ENCODE measurements at places on chromosomes 7 and 10.

- DNase-seq = no peak
Measured at GRCh38 chr7:129719980-129720732, 108.6 kb downstream of the NRF1 start.

DNA sequence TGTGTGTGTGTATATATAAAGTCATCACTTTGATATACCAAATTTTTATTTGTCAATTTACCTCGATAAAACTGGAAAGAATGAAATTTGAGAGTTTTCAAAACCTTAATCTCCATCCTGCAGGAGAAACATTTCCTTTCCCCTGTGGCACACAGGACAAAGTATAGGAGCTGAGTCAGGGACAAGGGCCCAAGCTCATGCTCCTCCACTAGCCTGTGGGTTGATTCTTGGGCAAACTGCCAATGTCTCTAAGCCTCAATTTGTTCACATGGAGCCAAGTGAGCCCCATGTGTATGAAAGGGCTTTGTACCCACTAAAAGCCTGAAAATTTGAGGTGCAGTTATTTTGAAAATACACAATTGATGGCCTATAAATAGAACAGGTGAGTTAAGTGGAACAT, 60.3 kb upstream of the IL6 start:
- peak; percentile 63 for DNase-seq

- no peak for DNase-seq
Measured at GRCh38 chr10:89440226-89441009, 26.1 kb downstream of the IFIT5 start.

GRCh38 chr7:3518546-3518945, 217.5 kb downstream of the SDK1 start:
- peak; percentile 15 for DNase-seq

- peak; percentile 32 for DNase-seq
Measured at GRCh38 chr10:6579904-6580278, at the start of gene PRKCQ. Gene PRKCQ, minus strand, starts transcription at chr10:6580276. Its CDS starts 65,141 bp downstream, at chr10:6515135.

GRCh38 chr7:1503390-1503789, 799 bp downstream of the INTS1 start:
- no peak for DNase-seq

- no peak for DNase-seq
Measured at GRCh38 chr10:53786236-53786900, 1013.8 kb upstream of the MBL2 start.

DNA sequence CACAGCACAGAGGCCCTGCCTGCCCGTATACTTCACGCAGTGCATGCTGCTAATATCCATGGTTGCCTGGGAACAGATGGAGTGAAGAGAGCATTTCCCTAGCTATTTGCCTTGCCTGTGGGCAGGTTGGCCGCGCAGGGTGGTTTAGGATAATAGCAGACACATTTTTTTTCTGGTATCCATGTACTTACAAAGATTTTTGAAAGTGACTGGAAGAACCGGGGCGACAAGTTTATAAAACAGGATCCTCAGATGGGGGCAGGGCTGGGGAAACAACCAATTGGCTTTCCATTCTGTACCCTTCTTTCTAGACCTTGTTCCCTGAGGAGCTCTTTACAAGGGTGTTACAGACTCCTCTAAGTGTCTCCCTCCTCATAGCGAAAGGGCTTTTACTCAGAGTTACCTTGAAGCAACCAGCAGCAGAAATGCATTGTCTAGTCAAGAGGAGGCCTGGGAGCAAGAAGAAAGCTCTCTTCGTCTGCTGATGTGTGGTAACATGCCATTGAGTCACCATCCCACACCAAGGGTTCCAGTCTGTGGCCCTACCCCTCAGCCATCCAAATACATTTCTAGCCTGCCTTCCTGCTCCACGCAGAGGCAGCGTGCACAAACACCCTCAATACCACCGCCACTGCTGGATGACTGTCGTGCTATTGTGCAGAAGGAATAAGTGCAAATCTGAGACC, 31.5 kb downstream of the MTURN start:
- DNase-seq = no peak

Measured in fibroblast of skin of right quadriceps (primary cell).